ENCODE measurements at places on chromosomes 1 and 21. TPM values are rescaled to one million over a fixed set of nuclear protein-coding genes. Genes with fewer than 3 reads are reported as not detected.

Gene LDLRAD2
- 0.56 TPM for total RNA-seq

Gene CELSR2
- total RNA-seq, result 1.4 TPM

Gene HAO2
- not detected for total RNA-seq

Gene SPRR2F
- not detected for total RNA-seq

Gene RGS13
- not detected for total RNA-seq

Gene PRAMEF18
- not detected for total RNA-seq

Gene TIAM1
- not detected for total RNA-seq

Gene C1QTNF12
- 4.1 TPM for total RNA-seq

Gene OR6N1
- total RNA-seq, result not detected

Gene SAMSN1
- 0.08 TPM for total RNA-seq

Gene TTC24
- total RNA-seq, result not detected

Gene PCP4
- not detected for total RNA-seq

Gene PLA2G5
- total RNA-seq, result not detected

Gene TNFRSF18
- not detected for total RNA-seq

Gene ADAR
- 111 TPM for total RNA-seq

Gene OPTC
- not detected for total RNA-seq

Gene NIT1
- 25.1 TPM for total RNA-seq

Gene SEC16B
- 1.5 TPM for total RNA-seq

Gene ZBTB8B
- total RNA-seq, result not detected

Gene SPRR2A
- not detected for total RNA-seq

Gene COA7
- total RNA-seq, result 15.8 TPM

Gene COL11A1
- total RNA-seq, result not detected

Gene C1orf174
- 26.4 TPM for total RNA-seq

Gene NUDT4B
- total RNA-seq, result 26.1 TPM

Gene FAM151A
- not detected for total RNA-seq

Gene IFI44L
- total RNA-seq, result 1.6 TPM

Gene CRABP2
- total RNA-seq, result 289 TPM

Gene UMODL1
- not detected for total RNA-seq

Gene CD2
- total RNA-seq, result not detected

Gene ALG14
- 2.0 TPM for total RNA-seq

Gene AADACL4
- not detected for total RNA-seq

Gene AIRE
- not detected for total RNA-seq

Gene RHBDL2
- total RNA-seq, result 8.5 TPM

Gene UTS2
- total RNA-seq, result not detected

Gene GPR153
- 4.8 TPM for total RNA-seq

Gene LHX8
- not detected for total RNA-seq

Gene TRIM46
- not detected for total RNA-seq

Gene CLIC4
- total RNA-seq, result 22.6 TPM

Gene GNAT2
- total RNA-seq, result not detected

Gene LCE2B
- not detected for total RNA-seq

Gene EPHA10
- 2.2 TPM for total RNA-seq

Gene HES5
- total RNA-seq, result 0.28 TPM

Gene SYNC
- 0.65 TPM for total RNA-seq

Gene ESRRG
- 0.05 TPM for total RNA-seq

Gene ZBTB8A
- 0.84 TPM for total RNA-seq

Gene DCST1
- 0.05 TPM for total RNA-seq

Gene TSSK3
- total RNA-seq, result 1.8 TPM

Gene S100A8
- total RNA-seq, result not detected

Gene TMEM79
- 4.4 TPM for total RNA-seq

Gene AKR7A3
- 142 TPM for total RNA-seq

Gene GBP7
- total RNA-seq, result not detected

Gene DPYD
- 1.5 TPM for total RNA-seq

Gene PRAMEF11
- total RNA-seq, result not detected

Gene RSBN1
- total RNA-seq, result 4.2 TPM

Gene OLFML2B
- total RNA-seq, result not detected

Measured in HT-29 (cell line).